Activated T-cell treated with anti-CD3 and anti-CD28 coated beads, Interleukin-2, amount 50 U/mL, for 1 hour (primary cell): ENCODE measurements at places on chromosomes 1 and 21.
A peak's percentile ranks its signal among the peaks of the same experiment; 100 is the strongest.

DNA sequence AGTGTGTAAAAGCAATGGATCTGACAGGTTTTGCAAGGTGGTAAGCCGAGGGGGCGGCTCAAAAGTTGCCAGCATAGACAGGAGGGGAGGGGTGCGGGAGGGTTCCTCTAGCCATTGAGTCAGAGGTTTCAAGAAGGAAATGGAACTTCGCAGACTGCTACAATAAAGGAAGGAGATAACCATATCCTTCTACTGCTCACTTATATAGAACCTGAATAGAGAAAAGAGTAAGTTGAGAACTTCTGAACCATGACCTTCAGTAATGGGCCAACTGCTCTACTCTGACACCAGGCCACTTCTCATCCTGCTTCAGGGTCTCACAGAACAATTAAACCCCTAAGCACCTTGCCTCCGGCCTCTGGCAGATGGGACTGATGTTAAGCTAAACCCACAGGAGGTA lies 26.3 kb upstream of the BCAR3 start:
- no peak for DNase-seq

GRCh38 chr21:39400173-39400572 lies 45.4 kb downstream of the LCA5L start:
- no peak for DNase-seq

GRCh38 chr1:70205434-70206118 lies at the start of gene LRRC40:
Gene LRRC40 (minus strand): TSS chr1:70205579. CDS start chr1:70205540, 39 bp downstream.
- DNase-seq: peak; percentile 99

DNA sequence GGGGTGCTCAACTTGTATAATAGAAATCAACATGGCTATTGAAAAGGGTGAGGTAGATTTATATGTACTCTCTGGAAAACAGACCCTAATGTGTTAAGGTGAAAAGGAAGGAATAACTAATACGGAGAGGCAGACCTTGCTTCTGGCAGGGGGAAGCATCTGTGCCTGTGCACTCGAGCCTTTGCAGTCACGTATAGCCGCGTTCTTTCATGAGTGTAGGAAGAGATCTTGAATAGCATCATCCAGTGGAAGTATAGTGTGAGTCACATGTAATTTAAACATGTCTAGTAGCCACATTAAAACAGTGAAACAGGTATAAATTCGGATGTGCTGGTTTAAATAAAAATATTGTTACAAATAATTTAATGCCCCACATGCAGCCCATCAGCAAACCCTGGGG lies 3.0 kb downstream of the A3GALT2 start:
- DNase-seq: no peak

GRCh38 chr1:109299558-109300343 lies 7.1 kb downstream of the MYBPHL start:
- no peak for DNase-seq

- DNase-seq: no peak
Observed at GRCh38 chr1:163263818-163264655, 57.7 kb upstream of the NUF2 start.

DNA sequence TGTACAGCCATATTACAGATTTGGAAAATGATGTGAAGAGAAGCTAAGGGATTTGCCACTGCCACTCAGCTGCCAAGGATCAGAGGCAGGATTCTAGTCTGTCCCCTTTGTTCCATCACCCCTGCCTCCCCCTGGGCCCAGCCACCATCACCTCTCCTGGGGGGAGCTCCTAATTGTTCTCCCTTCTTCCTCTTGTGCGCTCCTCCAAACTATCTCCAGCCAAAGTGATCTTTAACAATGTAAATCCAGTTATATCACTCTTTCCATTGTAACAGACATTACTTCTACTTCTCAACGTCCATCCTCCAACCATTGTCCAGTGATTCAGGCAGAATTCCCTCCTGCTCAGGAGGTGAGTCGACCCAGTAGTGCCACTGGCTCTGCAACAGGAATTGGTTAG lies 164.1 kb downstream of the PLPP3 start:
- DNase-seq: no peak

DNA sequence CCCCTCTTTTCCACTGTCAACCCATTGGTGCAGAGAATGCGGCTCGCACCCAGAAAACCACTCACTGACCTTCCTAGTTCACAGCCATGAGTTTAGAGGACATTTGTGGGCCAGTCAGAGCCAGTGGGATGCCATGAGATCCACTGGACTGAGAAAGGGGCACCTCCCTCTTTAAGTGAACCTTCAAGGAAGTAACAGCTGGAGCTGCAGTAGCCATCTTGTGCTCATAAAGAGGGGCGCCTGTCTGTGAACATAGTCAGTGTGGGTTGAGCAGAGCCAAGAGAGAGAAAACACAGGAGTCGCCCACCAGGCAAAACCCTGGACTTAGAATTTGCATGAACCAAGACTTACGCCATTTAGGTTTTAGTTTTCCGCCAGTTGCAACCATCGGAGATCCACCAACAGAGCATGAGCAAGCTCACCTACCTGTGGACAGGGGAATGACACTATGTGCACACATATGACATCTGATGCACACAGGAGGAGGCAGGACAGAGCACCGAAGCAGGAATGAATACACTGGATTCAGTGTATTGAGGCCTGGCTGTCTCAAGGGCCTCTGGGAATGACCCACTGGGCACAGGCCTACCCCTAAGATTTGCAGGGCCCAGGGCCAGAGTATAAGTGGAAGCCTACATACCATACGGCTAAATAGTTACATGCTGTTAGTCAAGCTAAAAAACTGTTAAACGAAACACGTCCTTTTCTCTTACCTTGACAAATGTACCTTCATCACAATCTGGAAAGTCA lies 151.6 kb downstream of the GRIK3 start:
- DNase-seq: no peak

DNA sequence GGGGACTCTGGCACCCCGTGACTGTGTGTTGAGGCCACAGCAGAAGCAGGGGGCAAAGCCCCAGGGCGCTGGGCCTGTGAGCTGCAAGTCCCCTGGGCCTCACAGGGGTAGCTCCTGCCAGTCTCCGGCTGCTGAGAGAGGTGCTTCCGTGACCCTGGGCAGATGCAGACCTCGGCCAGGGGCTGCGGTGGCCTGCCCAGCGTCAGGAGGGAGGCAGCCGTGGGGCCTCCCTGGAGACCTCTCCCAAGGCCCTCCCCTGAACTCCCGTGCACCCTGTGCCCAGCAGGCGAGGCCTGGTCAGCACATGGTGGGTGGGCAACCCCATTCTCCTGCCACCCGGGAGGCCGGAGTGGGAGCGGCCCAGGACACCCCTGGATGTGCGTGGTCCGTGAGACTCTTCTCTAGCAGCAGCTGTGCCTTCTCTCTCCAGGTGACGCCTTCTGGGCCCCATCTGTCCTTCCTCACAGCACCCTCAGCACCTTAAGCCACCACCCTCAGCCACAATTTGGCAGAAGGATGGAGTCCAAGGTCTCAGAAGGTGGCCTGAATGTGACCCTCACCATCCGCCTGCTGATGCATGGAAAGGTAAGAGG lies 85.7 kb upstream of the COL6A1 start:
- DNase-seq: no peak

- no peak for DNase-seq
Observed at GRCh38 chr1:117959364-117959763, 29.8 kb downstream of the WDR3 start.

GRCh38 chr1:7052701-7053100 lies 267.4 kb downstream of the CAMTA1 start:
- DNase-seq: no peak

GRCh38 chr1:113508364-113509164 lies 118.2 kb downstream of the MAGI3 start:
- DNase-seq: no peak

DNA sequence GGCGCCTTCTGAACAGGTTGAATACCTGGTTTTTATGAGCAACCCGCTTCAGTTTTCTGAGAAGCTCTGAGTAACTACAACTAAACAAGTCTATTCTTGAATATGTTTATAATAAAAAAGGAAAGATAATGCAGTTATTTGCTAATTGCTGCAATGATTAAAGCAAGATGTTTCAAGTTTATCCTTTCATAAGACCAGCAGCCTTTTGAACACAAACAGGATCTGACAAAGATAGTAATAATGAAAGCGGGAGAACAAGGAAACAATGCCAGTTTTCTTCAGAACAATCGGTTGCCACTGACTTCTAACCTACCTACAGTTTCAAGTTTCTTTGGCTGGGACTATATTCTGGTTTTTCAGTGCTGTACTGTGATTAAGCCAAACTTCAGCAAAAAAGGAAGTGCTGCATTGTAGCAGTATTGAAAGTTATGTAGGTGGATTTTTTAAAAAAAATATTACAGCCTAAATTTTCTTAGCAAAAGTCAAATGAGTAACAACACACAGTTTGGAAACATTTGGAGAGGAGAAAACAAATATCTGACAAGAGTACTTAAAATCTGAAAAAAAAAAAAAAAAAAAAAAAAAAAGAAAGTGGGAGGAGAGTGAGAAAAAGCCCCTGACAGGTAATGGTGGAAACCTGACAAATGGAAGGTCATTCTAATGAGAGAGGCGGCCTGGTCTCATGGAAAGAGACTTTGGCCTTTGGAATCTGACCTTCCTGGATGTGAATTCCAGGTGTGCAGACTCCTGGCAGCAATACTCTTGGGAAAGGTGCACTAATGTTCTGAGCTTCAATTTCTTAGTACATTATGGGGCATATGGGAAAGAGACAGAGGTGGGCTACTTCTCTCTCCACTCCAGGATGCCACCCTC lies 11.4 kb downstream of the KCNJ15 start:
- no peak for DNase-seq

DNA sequence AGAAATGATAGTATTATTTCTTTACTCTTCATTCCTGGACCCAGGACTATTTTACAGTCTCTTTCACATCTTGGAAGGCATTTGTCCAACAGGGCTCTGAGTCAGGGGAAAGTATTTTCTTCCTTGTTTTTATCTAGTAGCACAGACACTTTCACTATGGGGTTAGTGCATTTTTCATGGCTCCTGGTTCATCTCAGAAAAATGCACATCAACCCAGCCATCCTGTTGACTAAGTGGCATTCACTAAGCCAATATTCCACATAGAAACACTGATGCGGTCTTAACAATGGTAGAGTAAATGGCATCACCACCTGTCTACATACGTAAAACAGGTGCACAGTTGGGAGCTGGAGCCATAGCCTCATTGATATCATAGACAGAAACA lies 87.4 kb upstream of the C1orf21 start:
- DNase-seq: no peak

DNA sequence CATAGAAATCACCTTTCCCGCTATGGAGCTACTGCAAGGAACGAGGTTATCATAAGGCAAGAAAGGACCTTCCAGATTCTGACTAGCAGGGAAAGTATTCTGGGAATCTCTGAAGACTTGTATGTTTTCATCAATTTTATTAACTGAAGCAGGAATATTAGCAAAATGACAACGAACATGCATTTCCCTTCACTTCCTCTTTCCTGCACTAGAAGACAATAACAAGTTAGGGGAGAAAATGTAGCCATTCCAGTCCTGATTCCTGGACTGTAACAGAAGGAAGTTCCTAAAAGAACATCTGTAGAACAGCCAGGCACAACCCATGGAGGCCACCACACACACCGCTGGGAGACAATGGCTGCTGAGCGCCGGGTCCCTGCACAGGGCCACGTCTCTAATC lies 106.8 kb downstream of the RAVER2 start:
- no peak for DNase-seq

DNA sequence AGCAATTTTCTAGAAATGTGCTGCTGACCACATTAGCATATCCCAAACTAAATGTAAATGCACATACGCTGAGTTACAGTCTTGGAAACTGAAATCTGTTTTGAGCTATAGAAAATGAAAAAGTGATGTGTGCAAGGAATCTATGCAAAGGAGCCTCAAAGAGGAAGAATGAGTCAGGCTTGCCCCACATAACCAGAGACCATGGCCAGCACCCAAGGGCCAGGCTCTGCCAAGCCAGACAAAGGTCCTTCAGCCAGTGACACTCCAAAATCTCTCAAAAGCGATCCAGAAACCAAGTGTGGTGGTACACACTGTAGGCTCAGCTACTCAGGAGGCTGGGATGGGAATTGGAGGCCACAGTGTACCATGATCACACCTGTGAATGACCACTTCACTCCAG lies 195.2 kb downstream of the TOMM20 start:
- no peak for DNase-seq

DNA sequence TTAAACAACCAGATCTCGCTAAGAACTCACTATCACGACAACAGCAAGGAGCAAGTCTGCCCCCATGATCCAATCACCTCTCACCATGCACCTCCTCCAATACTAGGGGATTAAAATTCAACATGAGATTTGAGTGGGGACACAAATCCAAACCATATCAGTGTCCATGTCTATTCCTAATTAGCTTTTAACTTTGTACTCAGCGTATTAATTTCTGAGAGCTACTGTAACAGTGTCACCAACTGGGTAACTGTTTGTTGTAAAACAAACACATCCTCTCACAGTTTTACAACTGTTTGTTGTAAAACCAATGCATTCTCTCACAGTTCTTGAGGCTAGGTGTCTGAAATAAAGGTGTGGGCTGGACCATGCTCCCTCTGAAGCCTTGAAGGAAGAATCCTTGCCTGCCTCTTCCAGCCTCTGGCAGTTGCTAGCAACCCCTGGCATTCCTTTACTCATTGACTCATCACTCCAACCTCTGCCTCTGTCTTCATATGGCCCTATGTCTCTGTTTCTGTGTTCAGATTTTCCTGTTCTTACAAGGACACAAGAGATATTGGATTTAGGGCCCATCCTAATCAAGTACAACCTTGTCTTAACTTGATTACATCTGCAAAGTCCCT lies 121.2 kb downstream of the LTN1 start:
- no peak for DNase-seq

- DNase-seq: no peak
Observed at GRCh38 chr1:151718666-151719065, 2.1 kb upstream of the CELF3 start.

- no peak for DNase-seq
Observed at GRCh38 chr1:1463312-1463711, 8.3 kb upstream of the ATAD3B start.

GRCh38 chr1:12255913-12256312 lies 26.1 kb downstream of the VPS13D start:
- DNase-seq: no peak
